ENCODE measurements at places on chromosomes 3 and 15.

DNA sequence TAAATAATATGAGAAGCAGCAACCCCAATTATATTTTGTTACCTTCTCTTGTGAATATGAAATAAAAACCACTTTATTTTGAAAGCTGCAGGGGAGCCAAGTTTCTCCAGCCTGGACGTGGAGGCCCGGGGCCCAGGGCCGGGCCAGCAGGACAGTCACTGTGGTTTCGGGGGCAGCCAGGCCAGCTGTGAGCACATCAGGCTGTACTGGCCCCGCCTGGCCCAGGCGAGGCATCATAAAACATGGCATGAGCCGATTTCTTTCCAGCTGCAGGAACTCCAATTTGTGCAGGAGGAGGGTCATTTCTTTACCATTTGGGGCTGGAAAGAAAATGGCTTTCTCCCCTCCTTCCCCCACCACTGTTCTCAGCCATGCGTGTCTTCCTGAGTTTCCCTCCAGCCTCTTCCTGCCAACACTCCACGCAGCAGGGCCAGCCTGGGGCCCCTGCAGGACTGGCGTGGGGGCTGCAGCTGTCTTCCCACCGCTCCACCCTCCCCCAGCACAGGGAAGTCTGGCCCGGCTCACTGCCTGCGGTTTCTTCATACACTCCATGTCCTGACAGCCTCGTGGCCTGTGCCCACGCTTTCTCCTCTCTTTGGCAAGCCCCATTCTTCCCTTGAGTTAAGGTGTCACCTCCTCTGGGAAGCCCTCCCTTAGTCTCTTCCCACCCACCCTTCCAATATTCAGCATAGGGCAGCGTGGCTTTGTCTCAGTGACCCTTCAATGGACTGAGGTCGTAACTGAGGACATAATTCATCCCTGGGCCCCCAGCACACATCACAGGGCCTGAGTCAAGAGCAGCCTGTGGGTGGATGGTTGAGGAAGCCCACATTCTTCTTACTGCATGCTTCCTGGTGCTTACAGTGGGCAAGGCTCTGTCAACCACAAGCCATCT is 135.8 kb downstream of the CHSY1 start:
- no peak for DNase-seq

DNA sequence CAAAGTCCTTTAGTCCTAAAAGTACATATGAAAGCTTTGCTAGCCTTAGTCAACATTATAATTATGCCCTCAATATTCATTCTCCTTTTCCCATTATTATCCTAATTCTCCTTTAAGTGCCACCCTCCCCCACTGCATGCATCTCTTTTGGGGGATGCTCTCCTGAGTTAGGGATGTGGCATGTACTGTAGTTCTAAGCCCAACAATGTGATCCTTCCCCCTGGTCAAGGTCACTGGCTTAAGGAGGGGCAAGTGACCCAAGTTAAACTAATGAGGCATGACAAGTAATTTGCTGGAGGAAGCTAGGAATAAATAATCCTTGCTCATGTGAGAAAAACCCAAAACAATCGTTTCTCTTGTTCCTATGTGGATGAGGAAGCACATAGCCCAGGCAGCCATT is 343.9 kb upstream of the SUCLG2 start:
- no peak for DNase-seq

- DNase-seq, result no peak
Observed at GRCh38 chr3:190516416-190516815, 2.5 kb downstream of the IL1RAP start.

DNA sequence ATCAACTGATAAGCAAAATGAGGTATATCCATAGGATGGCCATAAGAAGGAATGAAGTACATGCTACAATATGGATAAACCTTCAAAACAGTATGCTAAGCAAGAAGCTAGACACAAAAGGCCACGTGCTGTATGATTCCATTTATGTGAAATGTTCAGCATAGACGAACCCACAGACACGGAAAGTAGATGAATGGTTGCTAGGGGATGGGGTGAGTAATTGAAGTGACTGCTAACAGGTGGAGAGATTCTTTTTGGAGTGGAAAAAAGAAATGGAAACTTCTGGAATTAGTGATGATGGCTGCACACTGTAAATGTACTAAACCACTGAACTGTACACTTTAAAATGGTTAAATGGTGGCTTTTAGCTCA is 630 bp upstream of the EFCAB12 start:
- DNase-seq, result no peak

DNA sequence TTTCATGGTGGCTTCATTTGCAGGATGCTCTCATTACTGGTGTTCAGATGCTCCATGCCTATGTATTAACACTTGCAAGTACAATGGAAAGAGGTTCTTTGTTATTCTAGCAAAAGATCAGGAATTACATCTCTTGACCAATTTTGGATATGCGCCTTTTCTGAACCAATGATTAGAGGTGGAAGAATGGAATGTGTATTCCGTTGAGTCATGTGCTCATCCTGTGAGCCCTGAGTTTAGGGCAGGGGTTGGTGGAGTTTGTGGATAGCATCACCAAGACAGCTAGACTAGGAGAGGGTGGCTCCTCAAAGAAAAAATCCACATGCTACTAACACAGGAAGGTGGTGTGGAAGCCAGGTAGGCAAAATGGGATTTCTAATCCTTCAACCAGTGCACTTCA is 80.7 kb upstream of the SLC25A26 start:
- DNase-seq, result no peak

DNA sequence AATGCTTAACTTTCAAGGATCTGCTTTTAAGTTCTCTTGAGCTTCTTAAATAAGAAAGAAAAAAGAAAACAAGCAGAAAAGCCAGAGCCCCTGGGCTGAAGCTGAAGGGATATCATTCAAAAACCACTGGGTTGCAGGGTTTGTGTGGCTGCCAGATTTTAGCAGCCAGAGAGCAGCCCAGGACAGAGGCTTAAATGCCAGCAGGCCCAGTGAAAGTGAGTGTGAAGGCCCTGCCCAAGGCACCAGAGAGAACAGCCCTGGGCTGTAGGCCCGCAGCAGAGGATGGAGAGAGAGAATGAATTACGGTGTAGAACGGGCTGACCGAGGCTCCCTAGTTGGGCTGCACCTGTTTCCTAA is 106.3 kb upstream of the BOC start:
- DNase-seq, result peak; percentile 15

GRCh38 chr3:196969134-196969659 is 564 bp upstream of the PIGZ start:
- no peak for DNase-seq

DNA sequence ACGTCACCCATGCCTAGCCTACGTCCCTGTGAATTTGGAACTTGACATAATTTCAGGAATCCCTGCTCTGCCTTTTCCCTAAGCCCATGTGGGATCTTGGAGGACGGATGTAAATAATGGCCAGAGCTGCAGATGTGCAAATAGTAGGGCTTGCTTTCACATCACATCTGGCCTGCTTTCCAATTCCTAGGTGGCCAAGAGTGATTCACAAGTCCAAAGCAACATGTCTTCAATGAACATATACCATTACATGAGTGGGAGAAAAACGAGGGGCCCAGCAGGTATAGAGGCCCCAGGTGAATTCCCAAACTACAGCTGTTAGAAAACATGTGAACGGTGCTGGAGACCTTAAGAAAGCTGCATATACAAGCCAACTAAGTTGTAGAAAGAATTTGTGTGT is 214.6 kb downstream of the MAGI1 start:
- DNase-seq, result no peak

DNA sequence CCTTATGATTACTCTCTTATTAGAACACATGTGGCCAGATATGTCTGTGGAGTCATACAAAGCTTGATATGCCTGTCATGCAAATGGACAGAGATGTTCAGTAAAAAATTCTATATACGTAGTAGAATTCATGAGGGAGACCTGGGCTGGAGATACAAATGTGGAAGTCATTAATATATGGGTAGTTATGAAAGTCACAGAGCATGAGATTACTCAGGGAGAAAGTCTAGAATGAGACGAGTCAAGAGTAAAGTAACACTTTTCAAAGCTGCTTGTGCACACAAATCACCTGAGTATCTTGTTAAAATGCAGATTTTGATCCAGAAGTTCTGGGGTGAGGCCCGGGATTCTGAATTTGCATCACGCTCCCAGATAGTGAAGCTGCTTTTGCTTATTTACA is 28.4 kb downstream of the OXSM start:
- DNase-seq, result no peak

GRCh38 chr3:190127195-190127594 is 6.5 kb upstream of the P3H2 start:
- no peak for DNase-seq

- DNase-seq, result no peak
Observed at GRCh38 chr3:66344391-66344811, 123.6 kb downstream of the SLC25A26 start.

GRCh38 chr3:39965997-39966396 is 156.6 kb downstream of the MYRIP start:
- no peak for DNase-seq

DNA sequence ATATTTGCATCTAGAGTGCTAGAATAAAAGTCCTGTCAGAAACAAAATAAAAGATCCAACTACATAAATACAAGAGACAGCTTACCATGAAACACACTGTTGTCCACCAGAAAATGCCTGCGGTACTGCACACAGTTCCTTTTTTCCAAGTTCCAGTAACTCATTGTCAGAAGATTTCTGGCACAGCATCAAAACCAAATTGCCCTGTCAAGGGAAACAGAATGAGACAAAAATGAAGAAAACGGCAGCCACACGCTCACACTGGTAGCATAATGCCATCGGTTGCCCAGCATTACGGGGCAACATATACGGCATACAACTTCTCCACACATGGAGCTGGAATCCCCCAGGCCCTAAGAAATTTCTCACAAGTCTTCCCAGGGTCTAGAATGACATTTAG is 40.8 kb downstream of the PLCH1 start:
- no peak for DNase-seq

DNA sequence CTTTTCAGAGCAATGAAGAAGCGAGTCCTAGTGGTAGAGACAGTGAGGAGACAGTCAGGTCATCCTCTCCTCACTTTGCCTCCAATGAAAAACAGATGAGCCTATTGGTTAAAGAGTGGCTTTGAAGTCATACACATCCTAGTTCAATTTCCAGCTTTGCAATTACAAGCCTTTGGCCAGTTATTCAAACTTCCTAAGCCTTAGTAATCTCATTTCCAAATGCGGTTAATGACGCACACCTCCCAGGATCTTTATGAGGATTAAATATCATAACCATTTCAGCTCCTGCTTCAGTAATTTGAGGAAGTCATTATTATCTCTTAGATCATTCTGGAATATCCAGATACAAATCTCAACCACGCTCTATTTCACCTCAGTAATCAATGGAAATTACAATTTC is 10.0 kb upstream of the ST6GAL1 start:
- DNase-seq, result no peak

All from WTC11 (cell line).